ENCODE measurements at places on chromosomes 2 and 18. TPM values are rescaled to one million over a fixed set of nuclear protein-coding genes. Genes with fewer than 3 reads are reported as not detected.

DNA sequence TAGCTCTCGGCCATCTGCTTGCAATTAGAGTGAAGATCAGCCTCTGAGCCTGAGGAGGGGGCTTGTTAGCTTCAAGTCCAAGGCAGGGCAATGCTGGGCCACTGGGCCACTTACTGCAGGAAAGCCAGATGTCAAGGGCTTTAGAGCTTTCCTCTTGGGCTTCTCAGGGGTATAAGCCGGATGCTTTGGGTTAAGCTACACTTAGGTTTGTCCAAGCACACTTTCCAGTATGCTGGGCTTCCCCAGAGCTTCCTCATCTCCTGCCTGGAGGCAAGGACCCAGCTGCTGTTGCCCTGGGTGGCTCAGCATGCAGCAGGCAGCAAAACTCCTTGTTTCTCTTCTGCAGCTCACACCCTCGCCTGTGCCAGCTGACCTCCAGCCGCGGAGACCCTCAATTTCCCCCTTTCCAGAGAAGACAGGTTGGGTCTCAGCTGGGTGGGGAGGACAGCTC is 29.0 kb upstream of the ATOH8 start:
- no peak for DNase-seq
- H3K4me3 ChIP-seq: no peak overlapping the region
- H3K27ac ChIP-seq: no peak overlapping the region
- peaks cover 2% of the 10 kb centered on the region for H3K4me1 ChIP-seq
- no peaks in the 10 kb centered on the region for H3K36me3 ChIP-seq
- no peaks in the 10 kb centered on the region for H3K27me3 ChIP-seq

- no peak for DNase-seq
- H3K27me3 ChIP-seq: peaks cover 33% of the 10 kb centered on the region
- no peak overlapping the region for H3K4me3 ChIP-seq
- H3K27ac ChIP-seq: no peak overlapping the region
Observed at GRCh38 chr2:217870528-217871011, 132.2 kb downstream of the TNS1 start.

DNA sequence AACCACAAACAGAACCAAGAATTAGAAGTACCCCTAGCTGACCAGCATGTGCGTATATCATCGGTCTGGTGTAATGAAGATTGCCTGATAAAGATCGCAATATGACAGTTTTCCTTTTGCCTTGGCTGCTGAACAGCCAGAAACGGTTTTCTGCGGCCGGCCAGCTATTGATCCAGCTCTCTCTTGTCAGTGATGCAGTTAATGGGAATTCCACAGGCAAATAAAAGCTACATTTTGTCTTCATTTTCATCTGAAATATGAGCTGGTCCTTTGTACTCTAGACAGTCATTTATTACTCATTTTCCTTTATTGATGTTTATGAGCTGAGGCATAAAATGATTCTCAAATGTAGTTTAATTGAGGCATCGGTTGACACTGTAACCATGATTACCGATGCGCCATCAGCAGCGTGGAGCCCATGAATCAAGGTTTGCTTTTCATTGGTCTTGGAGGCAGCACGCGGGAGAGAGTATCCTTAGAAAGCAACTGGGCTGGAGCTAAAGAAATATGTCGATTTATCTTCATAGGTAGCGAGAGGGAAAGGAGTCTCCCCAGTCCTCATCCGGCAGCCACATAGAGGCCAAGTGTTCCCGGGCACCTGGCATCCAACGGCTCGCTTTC is 535.2 kb downstream of the GALR1 start:
- H3K4me3 ChIP-seq: no peak overlapping the region
- H3K36me3 ChIP-seq: no peaks in the 10 kb centered on the region
- no peaks in the 10 kb centered on the region for H3K4me1 ChIP-seq
- no peak for DNase-seq
- H3K27me3 ChIP-seq: no peaks in the 10 kb centered on the region

DNA sequence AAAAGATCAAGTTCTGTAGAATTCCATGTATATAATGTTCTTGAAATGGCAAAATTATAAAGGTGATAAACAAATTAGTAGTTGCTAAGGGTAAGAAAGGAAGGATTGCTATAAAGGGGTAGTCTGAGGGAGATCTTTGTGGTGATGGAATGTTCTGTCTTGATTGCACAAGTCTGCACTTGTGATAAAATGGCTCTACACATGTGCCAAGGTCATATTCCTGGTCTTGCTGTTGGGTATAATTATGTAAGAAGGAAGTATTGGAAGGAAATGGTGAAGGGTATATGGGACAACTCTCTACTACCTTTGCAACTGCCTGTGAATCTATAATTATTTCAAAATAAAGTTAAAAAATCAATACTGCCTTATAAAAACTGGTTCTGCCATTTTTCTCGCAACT is 15.3 kb downstream of the SGPP2 start:
- peak overlapping the region; percentile 12 for H3K27ac ChIP-seq
- H3K4me1 ChIP-seq: peaks cover 8% of the 10 kb centered on the region
- peak; percentile 25 for DNase-seq
- H3K36me3 ChIP-seq: no peaks in the 10 kb centered on the region
- no peak overlapping the region for H3K4me3 ChIP-seq

DNA sequence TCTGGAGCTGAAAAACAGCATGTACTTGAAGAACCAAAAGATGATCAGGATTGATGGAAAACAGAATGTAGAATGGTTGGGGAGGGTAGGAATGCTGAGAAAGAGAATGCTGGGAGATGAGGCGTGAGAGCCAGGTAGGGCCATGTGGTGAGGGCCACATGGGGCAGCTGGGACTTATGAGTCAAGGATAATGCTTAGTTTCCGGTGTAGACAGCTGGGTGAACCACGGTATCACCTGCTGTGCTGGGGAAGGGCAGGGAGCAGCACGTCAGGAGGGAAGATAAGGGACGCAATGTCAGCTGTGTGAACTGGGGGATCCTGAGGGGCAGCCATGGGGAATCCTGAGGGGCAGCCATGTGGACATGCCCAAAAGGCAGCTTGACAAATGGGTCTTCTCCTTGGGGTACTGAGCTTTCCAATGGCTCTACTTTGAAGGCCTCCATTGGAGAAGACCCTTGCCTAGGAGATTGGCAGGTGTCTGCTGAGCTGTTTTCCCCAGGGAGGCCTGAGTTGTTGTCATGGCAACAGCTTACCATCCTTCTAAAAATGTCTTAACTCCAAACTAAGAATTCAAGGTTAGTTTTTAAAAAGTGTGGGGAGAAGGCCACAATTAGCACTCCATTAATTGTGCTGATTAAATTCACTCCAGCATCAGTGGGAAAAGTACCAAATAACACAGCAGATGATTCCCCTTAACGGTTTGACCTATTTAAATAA is 51.1 kb downstream of the MTHFD2 start:
- no peaks in the 10 kb centered on the region for H3K4me1 ChIP-seq
- no peak overlapping the region for H3K27ac ChIP-seq
- DNase-seq: no peak
- no peaks in the 10 kb centered on the region for H3K27me3 ChIP-seq
- H3K36me3 ChIP-seq: no peaks in the 10 kb centered on the region
- H3K4me3 ChIP-seq: no peak overlapping the region

DNA sequence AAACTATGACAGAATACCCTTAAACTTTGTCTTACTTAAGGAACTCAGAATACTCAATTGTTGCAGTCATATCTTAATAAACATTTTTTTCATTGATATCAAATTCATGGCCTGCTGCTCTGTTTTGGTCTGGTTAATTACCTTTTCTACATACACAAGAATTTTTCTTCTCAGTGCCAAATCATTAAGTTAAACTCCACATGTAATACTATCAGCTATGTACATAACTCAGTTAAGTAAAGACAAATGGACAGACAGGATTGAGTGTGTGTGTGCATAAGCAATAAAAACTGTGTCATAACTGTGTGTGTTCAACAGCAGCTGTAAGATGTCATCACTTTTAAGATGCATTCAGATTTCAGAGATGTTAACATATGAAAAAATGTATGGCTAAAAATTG is 34.4 kb downstream of the VRK2 start:
- H3K4me1 ChIP-seq: no peaks in the 10 kb centered on the region
- peak; percentile 21 for DNase-seq
- no peak overlapping the region for H3K4me3 ChIP-seq
- H3K36me3 ChIP-seq: no peaks in the 10 kb centered on the region

ADGRF3 gene
- 0.11 TPM for total RNA-seq

Measured in cardiac muscle cell (in vitro differentiated cells and primary cell).